Endodermal cell (in vitro differentiated cells): ENCODE measurements at places on chromosomes 3 and 15.

GRCh38 chr3:72137865-72138861, 353.2 kb upstream of the PROK2 start:
- DNase-seq, result no peak

DNA sequence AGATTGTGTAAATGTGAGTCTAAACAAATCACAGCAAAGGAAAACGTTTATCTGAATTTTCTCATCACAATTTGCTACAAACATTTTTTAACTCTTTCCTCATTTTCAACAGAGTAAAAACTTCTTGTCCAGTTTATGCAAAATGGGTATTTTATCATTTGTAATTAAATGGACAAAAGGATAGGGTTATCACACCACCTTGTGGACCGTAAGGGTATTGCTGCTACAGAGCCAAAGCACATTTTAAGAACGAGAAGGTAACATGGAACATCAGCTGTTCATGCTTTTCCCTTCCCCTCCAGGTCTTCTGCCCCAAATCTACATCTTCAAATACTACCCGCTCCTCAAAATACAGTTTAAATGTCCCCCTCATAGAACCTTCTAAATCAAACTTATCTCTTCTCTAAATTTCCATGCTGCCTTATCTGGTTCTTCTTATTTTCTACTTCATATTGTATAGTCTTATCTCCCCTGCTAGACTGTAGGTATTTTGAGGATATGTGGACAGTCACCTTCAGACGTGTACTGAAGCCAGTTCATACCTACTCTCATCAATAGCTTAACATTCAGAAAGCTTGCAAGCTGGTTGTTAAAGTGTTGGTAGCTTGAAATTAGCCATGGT, 12.8 kb upstream of the SETMAR start:
- peak; percentile 58 for DNase-seq

- no peak for DNase-seq
These were observed 220.9 kb upstream of the CTNNB1 start for GRCh38 chr3:40978442-40978841.

GRCh38 chr3:12946251-12946648, 104.9 kb upstream of the RPL32 start:
- no peak for DNase-seq
